ENCODE measurements at places on chromosomes 16 and 17. TPM values are rescaled to one million over a fixed set of nuclear protein-coding genes. Genes with fewer than 3 reads are reported as not detected.

- no peak for DNase-seq
Observed at GRCh38 chr17:72164158-72164739, 43.4 kb downstream of the SOX9 start.

DNA sequence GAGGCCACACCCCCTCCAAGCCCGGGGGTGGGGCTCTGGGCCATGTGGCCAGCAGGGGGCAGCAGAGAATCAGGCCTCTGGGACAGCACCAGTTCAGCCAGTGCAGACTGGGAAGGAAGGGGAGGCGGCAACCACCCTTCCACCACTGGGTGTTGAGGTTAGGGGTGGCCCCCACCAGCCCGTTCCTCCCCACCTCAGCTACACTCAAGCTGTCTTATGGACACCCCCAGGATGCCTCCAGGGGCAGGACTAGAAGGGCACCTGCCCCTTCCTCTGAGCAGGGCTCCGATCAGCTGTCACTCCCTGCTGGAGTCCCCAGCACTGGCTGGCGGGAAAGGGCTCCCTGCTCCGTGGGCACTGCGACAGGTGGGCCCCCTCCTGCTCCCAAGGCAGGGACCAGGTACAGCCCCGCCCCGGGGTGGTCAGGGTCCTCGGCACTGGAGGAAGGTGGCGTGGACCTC is 21.8 kb downstream of the KATNB1 start:
- peak; percentile 90 for DNase-seq

The CDK5R1 gene
- total RNA-seq = 1.3 TPM

- DNase-seq = no peak
Observed at GRCh38 chr17:57247261-57247660, 9.1 kb upstream of the MSI2 start.

The TMEM92 gene
- 9.2 TPM for total RNA-seq

GRCh38 chr17:72472106-72472505 is 351.3 kb downstream of the SOX9 start:
- DNase-seq = no peak
